ENCODE measurements at places on chromosomes 3 and 15. TPM values are rescaled to one million over a fixed set of nuclear protein-coding genes. Genes with fewer than 3 reads are reported as not detected.

SLCO3A1 gene
- 4.3 TPM for total RNA-seq

XCR1 gene
- not detected for total RNA-seq

GATA2 gene
- total RNA-seq: 19.8 TPM

GOLGA8S gene
- total RNA-seq: not detected

TM4SF4 gene
- total RNA-seq: not detected

QTRT2 gene
- 33.6 TPM for total RNA-seq

ACOX2 gene
- total RNA-seq: 0.26 TPM

ITPKA gene
- 8.4 TPM for total RNA-seq

- DNase-seq: no peak
These were observed 9.2 kb downstream of the SHQ1 start for GRCh38 chr3:72839057-72839456.

GRCh38 chr15:65926899-65927298, 57.6 kb downstream of the RAB11A start:
- DNase-seq: no peak

DNA sequence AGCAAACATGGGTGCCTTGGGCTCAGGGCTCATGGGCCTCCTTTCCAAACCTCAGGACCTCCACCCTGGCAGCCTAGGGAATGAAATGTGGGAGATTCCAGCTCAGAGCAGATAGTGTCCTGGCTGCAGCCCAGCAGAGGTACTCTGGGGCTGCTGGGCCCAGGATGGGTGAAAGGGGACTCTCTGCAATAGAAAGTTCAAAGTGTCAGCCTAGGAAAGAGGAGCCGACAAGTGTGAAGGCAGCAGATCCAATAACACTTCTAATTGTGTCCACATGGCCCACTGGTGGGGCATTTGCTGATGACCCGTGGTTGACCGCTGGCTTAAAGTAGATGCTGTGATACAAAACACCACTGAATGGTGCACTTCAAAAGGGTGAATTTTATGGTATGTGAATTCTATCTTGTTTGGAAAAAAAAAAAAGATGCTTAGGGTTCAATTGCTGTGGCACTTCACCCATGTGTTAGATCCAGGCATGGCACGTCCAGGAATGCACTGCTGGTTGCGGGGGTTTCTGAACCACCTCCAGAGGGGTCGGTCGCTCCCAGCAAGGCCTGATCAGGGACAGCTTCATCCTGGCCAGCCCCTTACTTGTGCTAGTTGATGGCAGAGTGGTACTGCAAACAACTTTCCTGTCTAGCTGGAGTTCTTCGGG, 20.9 kb downstream of the AMOTL2 start:
- no peak for DNase-seq

DNA sequence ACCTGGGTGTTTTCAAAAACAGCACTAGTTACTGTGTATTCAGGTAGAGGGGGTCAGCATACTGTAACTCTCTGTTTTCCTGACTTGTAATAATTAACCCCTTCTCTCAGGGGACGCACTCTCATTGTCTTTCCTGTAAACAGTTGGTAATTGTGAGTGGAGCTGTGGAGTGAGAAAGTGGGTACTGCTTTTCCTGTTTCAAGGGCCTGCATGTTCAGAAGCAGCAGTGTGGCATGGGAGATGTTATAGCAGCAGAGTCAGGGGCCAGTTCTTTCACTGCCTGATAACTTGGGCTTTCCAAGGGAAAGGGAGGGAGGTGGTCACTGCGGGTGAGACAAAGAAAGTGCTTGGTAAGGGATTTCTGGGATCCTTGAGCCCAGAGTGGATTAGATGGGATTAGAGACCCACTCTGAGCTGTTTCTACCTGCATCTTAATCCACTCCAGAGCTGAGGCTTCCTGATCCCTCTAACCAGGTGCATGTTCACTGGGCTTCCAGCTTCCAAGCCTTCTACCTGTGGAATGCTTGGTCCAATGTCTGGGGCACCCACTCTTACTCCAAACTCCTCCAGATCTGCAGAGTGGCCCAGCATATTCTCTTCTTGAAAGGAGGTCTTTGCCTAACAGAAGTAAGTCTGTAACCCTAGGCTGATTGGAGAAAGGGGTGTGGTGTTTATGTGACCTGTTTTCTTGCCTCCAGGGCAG, 105.2 kb downstream of the RPLP1 start:
- no peak for DNase-seq

DNA sequence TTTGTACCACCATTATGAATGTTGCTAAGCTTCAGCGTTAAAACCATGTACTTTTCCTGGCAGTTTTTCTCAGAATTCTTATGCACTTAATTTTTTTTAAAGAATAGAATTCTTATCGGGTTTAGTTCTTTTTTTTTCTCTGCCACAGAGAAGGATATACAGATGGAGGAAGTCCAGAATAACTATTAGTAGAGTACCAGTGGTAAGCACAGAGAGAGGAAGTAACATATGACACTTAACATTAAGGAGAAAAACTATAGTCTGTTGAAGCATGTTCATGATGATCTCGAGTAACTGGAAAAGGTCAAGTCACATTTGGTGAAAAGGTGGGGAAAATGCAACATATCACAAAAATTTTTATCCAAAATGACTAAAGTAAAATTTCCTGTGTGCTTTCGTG, 68.9 kb downstream of the RNF13 start:
- no peak for DNase-seq

- no peak for DNase-seq
These were observed 255.7 kb downstream of the CNTN6 start for GRCh38 chr3:1348547-1348946.

Data from SJCRH30 (cell line).